SHP77 (cell line): ENCODE measurements at places on chromosomes 3 and 15.

DNA sequence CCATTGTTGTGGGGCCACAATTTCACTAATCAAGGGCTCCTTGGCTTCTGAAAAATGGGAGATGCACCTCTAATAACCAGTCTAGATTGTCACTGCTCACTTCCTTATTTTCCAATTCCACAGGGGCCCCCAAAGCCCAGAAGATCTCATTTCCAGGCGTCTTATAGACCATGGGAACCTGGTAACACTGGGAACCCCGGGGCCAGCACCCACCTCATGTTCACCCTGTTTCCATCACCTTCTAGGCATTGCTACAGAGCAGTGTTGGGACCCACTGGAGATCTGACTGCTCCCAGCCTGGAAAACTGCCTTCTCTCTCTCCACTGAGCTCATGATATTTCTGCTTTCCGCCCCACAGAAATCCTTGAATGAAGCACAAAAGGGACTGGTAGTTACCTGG, 61.5 kb downstream of the TFRC start:
- no peak for DNase-seq

DNA sequence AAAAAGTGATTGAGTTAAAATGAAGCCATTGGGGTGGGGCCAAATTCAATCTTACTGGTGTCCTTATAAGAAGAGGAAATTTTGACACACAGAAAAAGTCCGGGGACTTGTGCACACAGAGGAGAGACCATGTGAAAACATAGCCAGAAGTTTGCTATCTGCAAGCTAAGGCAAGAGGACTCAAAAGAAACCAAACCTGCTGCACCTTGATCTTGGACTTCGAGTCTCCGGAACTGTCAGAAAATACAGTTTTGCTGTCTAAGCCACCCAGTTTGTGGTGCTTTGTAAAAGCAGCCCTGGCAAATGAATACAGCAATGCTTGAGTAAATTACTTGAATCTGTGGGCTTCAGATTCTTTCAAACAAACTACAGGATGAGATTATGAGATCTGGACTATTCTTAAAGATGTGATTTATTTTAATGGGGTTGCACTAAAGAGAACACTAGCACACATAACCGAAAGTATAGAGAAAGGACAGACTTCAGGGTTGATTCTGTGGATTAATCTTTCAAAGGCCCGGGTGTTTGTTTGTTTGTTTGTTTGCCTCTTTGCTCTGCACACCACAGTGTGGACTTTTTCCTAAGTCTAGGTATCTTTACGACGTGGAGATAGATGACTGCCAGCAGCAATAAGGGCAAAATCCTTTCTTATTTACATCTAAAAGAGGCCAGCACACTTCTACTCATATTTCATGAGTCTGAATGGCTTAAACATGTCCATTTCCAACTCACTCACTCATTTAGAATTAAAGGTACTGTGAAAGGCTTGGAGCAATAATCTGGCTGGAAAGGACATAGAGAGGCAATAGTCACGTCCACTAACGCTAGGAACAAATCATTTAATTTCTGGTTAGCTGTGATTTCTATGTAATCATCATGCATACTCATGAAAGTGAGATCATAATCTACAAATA, 53.9 kb upstream of the SSR3 start:
- DNase-seq: no peak

DNA sequence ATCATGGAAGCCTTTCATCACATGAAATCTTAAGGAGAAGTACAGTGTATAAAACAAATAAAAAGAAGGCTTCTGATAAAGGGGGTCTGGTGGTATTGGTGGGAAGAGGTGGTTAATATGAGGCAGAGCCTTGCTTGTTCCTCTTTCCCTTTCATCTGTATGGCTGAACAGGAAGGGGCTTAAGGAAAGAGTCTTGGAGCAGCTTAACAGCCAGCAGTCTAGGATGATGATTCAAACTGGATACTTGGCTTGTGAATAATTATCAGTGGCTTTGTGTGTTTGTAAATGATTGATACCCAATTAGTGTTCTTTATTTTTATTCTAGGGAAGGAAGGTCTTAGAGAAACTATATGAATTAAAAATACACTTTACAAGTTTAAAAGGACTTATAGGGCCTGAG, 29.1 kb upstream of the TCAIM start:
- DNase-seq: no peak

DNA sequence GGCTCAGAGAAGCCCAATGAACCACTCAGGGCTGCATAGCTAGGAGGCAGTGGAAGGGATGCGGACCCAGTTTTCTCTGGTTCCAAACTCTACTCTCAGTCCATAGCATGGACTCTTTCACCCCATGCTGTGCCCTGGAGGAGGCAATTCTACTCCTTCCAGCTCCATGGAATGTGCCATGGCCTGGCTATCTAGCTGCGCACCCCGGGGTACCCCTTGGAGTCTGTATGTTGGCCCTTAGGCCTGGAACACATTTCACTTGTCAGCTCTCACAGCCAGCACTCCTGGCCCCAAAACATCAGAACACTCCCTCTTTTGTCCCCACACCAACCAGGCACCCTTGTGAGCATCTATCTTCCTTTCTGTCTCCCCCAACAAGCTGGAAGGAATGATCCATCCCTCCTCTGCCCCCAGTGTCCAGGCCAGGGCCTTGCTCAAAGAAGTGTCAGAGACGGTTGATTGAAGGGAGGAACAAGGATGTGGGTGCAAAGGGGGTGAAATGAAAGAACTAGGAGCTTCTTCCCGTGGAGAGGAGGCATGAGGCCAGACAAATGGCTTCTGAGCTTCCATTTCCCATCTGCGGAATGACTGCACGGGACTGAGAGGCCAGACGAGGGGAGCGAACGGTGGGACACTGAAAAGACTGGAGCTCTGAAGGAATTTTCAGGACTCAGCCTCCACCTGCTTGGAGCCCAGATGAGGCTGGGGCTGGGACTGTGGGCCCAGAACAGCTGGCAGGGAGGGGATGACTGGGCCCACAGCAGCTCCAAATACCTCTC, 2.8 kb downstream of the PRSS50 start:
- no peak for DNase-seq

DNA sequence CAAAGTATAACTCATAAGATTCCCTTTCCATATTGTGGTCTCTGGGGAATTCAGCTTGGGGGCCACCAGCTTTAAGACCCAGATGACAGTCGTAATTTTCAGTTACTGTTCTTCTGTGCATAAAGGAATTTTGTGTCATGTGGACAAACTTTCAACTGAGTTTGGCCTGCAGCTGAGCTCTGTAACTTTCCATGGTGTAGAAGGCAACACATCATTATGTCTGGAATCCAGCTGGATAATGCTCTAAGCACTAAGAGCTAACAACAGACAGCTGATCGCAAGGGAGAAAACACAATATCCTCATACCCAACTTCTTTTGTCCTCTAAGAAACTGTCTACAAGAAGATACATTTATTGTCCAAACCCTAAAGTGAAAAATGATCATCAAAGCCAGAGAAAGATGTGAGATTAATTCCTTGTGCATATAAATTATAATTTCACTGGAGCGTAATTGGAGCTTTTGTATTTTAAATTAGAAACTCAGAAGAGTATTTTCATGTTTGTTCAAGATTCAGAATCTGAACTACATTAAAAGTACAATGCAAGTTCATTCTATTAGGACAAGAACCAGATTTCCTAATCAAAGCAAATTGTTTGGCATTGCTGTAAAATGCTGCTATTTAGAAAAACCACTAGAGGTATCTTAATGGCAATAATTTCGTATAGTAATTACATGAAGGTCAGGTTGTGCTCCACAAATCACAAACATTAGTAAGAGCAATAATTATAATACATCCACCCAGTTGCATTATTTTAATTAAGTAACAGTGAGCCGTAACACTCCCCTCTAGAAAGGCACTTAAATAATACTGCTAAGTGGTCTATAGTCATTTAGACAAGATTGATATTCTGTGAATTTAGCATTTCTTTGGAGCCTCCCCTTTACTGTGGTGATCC, 218.8 kb downstream of the ATP8B4 start:
- no peak for DNase-seq

DNA sequence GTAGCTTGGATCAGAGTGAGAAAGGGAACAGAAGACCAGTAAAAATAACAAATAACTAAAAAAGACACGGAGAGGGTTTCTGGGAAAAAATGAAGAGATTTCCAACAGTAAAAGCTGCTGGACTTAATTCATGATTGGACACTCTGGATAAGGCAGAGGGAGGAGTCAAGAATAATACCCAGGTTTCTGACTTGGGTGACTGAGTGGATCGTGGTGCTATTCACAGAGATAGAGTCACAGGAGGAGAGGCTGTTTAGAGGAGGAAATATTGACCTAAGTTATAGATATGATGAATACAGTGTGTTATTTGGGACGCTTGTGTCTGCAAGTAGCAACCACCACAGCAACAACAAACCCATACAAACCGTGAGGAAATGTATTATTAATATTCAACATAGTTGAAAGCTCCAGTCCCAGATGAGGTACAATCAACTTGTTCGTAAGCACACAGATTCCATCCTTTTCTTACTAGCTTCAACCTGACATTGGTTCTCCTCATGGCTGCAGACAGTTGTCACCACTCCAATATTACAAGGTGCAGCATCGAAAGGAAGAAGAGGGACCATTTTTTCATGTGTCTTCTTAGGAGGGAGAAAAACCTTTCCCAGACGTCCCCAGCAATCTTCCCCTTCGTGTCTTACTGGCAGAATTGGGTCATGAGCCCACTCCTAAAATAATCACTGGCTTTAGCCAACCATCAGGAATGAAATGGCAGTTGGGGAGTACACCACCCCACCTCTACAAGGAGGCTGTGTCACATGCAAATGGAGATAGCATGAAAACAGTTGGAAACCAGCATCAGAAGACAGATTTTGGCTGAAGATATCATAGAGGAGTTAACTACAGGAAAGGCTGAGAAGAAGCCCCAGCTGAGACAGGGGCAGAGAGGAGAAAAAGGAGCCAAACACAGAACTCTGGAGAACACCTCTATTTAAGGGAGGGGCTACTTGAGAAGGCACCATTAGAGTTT, 387.8 kb downstream of the SHQ1 start:
- DNase-seq: no peak

GRCh38 chr3:123718108-123718507, 133.3 kb upstream of the HACD2 start:
- no peak for DNase-seq

DNA sequence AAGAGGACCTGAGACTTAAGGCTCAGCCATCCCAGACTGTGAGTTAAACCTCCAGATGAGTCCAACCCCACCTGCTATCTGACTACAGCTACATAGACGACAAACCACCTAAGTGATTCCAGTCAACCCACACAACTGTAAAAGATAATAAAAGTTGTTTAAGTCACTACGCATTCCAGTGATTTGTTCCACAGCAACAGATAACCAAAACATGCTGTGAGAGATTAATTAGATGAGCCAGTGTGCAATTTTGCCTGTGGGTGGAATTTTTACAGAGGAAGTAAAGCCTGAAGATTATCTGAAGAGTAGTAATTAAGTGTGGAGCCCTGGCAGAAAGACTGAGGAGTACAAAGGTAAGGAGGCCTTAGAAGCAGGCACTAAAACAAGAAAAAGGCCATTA, 5.4 kb downstream of the BTBD1 start:
- DNase-seq: no peak

- no peak for DNase-seq
Observed at GRCh38 chr3:182485301-182485700, 308.0 kb upstream of the ATP11B start.

DNA sequence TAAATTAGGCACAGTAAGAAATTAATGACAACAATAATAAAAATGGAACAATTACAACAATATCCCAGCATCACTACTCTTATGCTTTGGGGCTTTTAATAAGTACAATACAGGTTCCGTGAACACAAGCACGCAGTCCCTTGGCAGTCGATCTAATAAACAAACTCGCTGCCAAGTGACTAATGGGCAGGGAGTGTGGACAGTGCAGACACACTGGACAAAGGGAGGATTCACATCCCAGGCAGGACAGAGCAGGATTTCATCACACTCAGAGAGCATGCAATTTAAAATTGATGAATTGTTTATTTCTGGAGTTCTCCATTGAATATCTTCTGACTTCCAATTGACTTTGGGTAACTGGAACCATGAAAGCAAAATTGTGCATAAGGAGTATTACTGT, 524.1 kb upstream of the CFAP20DC start:
- DNase-seq: no peak

DNA sequence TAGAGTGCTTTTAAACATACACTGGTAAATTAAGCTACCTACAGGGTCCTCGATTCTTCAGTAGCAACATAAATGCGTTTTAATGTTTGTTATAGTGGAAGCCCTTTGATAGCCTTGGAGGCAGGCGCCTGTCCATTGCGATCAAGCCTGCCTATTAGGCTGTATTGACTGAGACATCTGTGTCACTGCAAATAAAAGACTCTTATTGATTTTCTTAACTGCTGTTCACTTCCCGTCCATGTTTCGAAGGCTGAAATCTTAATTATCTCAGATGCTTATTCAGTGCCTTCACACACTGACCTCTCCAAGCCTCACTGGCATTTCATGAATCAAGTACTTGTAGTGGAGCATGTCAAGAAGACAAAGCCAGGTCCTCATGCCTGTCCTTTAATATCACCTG, 51.1 kb downstream of the MAP2K5 start:
- DNase-seq: no peak

DNA sequence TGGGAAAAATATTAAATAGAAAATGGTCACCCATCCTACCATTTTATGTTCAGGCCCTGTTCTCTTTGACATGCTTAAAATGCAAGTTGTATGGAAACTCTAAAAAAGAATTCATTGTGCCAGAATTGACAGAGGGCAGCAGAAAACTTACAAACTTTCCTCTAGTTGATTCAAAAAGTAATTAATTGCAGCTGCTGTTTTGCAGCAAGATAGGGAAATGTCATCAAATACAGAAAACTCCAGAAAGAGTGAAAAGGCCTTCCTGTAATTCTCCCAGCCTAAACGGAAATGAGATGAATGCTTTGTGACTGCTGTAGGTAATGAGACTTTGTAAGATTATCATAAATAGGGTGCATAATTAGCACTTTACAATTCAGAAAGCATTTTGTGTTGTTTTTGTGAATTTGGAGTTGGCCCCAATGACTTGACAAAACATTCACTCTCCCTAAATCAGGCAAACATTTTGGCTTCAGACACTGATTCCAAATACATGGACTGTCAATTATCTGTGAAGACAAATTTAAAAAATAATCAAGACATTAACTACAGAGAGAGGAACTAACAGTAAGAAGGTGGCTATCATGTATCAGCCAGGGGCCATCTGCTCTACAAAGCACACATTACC, 861.8 kb downstream of the SQOR start:
- no peak for DNase-seq

DNA sequence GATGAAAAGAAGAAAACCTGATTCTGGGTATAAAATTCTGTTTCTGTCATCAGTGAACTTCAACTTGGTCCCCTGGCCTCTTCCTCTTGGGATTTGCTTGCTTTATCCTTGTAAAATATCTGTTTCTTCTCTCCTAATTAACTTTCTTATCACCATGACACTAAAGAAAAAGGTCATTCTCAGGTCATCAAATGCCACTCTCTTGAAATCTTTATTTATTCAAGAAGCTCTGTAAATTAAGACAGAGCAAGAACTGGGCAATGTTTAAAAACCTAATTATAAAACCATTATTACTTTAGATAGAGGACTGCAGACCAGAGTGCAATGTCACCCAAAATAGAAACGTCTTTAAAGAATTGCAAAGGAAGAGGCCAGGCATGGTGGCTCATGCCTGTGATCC, 6.0 kb upstream of the LIPC start:
- no peak for DNase-seq
